ENCODE measurements at places on chromosomes 2 and 18. TPM values are rescaled to one million over a fixed set of nuclear protein-coding genes. Genes with fewer than 3 reads are reported as not detected.

ABCB11 gene
- under 0.01 TPM for total RNA-seq

TMEM17 gene
- 0.51 TPM for total RNA-seq

OR6B2 gene
- total RNA-seq: not detected

GIGYF2 gene
- 54.4 TPM for total RNA-seq

CFAP221 gene
- not detected for total RNA-seq

CDKL4 gene
- total RNA-seq: 0.51 TPM

RUFY4 gene
- total RNA-seq: not detected

ZNF142 gene
- 14.1 TPM for total RNA-seq

DNAJC5G gene
- total RNA-seq: 2.7 TPM

FBXO15 gene
- total RNA-seq: 1.7 TPM

SIX3 gene
- total RNA-seq: not detected

CXCR4 gene
- 57.4 TPM for total RNA-seq

IL36A gene
- not detected for total RNA-seq

NETO1 gene
- not detected for total RNA-seq

DAW1 gene
- not detected for total RNA-seq

KLHL29 gene
- 5.8 TPM for total RNA-seq

DUSP28 gene
- 2.4 TPM for total RNA-seq

NAT8 gene
- total RNA-seq: not detected

FEV gene
- not detected for total RNA-seq

ACVR2A gene
- total RNA-seq: 7.5 TPM

ARHGEF4 gene
- total RNA-seq: 0.33 TPM

HAUS1 gene
- total RNA-seq: 102 TPM

FSIP2 gene
- total RNA-seq: 0.05 TPM

DAPL1 gene
- total RNA-seq: not detected

TLX2 gene
- total RNA-seq: not detected

PRKAG3 gene
- not detected for total RNA-seq

PKDCC gene
- 2.6 TPM for total RNA-seq

CCDC148 gene
- 0.51 TPM for total RNA-seq

TDRD15 gene
- not detected for total RNA-seq

SPATA3 gene
- not detected for total RNA-seq

SLC8A1 gene
- total RNA-seq: 1.5 TPM

PCARE gene
- total RNA-seq: not detected

XIRP2 gene
- not detected for total RNA-seq

SCYGR4 gene
- total RNA-seq: not detected

COPS9 gene
- total RNA-seq: 61.7 TPM

GKN2 gene
- total RNA-seq: not detected

ARPC2 gene
- total RNA-seq: 352 TPM

LIMS4 gene
- 40.1 TPM for total RNA-seq

ASIC4 gene
- not detected for total RNA-seq

TIMM21 gene
- 32.5 TPM for total RNA-seq
